ENCODE measurements at places on chromosomes 3 and 15.

DNA sequence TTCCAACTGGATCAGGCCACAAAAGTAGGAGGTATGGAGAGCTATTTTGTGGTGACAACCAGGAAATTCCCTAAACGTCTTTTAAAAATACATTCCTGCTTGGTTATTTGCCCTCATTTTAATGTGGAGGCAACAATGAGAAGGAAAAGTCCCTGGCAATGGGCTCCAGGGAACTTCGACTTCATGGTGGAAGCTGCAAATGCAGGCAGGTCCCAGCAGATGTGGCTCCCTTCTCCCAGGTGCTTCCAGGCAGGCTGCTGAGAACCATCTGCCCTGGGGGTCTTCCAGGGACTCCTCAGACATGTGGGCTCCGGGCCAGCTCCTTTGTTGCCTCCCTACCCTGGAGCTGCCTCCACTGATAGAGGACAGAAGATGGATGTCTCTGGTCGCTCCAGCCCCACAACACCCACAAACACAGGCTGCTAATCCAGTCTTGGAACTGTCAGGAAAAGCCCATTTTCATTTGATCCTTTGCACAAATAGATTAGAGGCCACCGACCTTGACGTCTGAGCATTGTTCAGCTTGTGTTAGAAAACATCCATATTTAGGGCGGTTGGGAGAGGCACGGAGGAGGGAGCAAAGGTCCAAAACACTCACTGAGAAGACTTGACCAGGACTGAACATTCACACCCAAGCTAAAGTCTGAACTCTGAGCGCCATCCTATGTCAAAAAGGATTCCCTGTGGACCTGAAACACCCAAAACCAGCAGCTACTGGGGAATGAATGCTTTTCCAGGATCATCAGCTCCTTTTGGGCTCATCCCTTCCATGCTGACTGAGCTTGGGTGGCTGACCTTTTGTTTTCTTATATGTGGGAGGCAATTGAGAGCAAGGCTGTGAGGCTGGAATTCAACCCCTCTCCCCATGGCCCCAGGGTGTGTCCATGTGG is 30.2 kb upstream of the SLCO2A1 start:
- H3K4me1 ChIP-seq: no peaks in the 10 kb centered on the region
- H3K4me3 ChIP-seq: no peak overlapping the region
- peaks cover 22% of the 10 kb centered on the region for H3K27me3 ChIP-seq
- H3K27ac ChIP-seq: no peak overlapping the region
- no peaks in the 10 kb centered on the region for H3K36me3 ChIP-seq
- DNase-seq: no peak

- H3K27me3 ChIP-seq: no peaks in the 10 kb centered on the region
- H3K4me3 ChIP-seq: no peak overlapping the region
- peak; percentile 46 for DNase-seq
These were observed 51.0 kb downstream of the ZDHHC19 start for GRCh38 chr3:196159952-196160804.

- H3K27ac ChIP-seq: no peak overlapping the region
- no peak overlapping the region for H3K4me3 ChIP-seq
- no peak for DNase-seq
- H3K4me1 ChIP-seq: no peaks in the 10 kb centered on the region
- H3K36me3 ChIP-seq: no peaks in the 10 kb centered on the region
These were observed 210.3 kb downstream of the RAP2B start for GRCh38 chr3:153372326-153372725.

DNA sequence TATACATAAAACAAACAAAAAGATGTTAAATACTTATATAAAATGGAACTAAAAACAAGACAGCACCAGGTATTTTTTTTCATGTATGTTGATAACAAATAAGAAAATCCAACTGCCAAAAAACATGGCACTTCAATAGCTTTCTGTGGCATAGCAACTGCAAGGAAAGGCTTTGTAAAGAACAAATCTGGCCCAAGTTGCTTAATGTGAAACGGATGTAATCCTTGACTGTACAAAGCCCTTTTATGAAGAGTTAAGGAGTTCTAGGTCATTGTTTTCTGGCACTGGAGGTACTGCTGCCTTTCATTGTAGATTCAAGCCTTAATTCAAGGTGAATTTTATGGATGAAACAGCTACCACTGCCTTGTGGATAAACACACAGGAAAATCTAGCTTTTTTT is 68.8 kb upstream of the SLC12A8 start:
- no peak overlapping the region for H3K4me3 ChIP-seq
- H3K27me3 ChIP-seq: no peaks in the 10 kb centered on the region
- no peaks in the 10 kb centered on the region for H3K4me1 ChIP-seq
- H3K36me3 ChIP-seq: peaks cover 26% of the 10 kb centered on the region
- peak; percentile 7 for DNase-seq

DNA sequence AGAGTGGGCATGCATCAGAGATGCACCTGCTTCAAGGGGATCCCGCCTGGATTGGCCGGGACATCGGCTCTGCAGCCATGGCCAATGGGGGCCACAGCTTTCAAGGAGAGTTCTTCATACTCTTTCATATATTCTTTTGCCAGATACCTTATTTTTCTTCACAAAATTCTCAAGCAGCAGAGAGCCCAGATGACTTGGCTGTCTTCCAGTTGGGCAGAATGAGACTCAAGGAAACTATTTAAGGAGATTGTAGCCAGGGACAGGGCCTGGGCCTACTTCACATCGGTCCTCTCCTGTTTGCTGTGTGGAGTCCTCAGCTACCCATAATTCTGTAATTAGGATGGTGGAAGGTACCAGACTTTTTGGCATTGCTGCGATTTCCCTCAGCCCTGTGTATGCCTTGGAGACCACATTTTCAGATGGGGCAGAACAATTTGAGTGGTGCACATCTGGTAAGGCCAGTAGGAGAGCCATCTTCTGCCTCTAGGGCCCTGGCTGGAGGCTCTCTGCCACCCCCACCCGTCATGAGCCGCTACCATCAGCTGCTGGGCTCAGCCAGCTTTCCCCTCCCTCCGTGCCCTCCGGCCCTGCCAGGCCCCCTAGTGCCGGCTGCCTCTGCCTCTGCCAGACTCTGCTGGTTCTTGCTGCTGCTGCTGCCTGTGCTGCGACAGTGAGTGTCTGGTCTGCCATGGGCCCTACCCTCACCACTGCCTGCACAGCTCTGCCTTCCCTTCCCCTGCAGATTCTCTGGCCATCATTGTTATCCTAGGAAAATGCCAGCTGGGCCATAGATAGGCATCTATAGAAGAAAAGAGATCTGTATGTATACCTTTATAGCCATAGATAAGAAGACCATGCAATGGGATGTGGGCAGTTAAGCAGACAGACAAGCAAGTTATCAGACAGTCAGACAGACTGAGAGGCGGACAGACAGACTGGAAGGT is 6.7 kb downstream of the PLIN1 start:
- H3K36me3 ChIP-seq: no peaks in the 10 kb centered on the region
- no peaks in the 10 kb centered on the region for H3K4me1 ChIP-seq
- H3K4me3 ChIP-seq: no peak overlapping the region
- no peak for DNase-seq
- H3K27me3 ChIP-seq: no peaks in the 10 kb centered on the region
- no peak overlapping the region for H3K27ac ChIP-seq

- no peaks in the 10 kb centered on the region for H3K4me1 ChIP-seq
- no peak overlapping the region for H3K27ac ChIP-seq
- H3K27me3 ChIP-seq: no peaks in the 10 kb centered on the region
- no peak for DNase-seq
- no peak overlapping the region for H3K4me3 ChIP-seq
These were observed 24.6 kb downstream of the PGBD4 start for GRCh38 chr15:34126522-34126921.

DNA sequence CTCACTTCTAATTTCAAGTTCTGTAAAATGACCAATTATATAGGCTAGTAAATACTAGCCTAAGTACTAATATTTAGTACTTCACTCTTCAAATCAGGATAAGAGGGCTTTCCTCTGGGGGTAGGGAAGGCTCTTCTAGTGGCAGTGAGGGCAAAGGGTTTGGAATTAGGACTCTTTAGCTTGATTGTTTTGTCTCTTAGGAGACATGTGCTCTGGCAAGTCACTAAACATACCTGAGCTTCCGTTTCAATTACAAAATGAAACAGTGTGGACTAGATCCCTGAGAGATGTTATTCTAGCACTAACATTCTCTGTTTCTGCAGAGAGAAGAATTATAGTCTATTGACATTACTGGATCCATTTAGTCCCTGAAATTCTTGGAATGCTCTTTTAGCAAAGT is 71.5 kb downstream of the PCOLCE2 start:
- no peak overlapping the region for H3K27ac ChIP-seq
- H3K4me3 ChIP-seq: no peak overlapping the region
- no peak for DNase-seq

DNA sequence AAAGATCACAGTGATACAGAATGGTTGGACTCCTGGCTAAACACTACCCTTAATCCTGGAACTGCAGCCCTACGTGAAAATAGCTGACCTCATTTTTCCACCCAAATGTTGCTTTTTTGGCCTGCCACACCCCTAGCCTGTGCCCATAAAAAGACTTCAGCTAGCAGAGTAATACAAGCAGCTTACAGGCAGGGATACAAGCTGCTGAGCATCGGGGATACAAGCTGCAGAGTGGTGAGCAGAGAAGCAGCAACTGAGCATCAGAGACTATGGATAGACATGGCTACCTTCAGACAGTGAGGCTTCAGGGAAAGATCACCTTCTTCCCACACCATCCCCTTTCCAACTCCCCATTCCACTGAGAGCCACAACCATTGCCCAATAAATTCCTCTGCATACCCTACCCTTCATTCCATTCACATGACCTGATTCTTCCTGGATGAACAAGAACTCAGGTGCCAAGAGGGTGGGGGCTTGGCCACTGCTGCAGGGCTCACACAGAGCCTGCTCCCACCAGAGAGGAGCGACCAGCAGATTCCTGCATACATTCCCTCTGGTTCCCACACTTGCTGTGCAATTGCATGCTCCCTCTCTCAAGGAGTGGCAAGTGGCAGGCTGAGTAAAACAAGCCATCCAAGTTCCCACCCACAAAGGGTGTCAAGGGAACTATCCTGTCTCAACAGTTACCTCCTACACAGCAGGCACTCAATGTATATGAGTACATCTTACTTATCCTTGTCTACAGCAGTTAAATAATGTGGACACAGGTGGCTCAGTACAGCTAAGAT is 217.5 kb downstream of the ALCAM start:
- H3K4me1 ChIP-seq: no peaks in the 10 kb centered on the region
- H3K4me3 ChIP-seq: no peak overlapping the region
- no peaks in the 10 kb centered on the region for H3K27me3 ChIP-seq

Measured in mesenchymal stem cell (in vitro differentiated cells and primary cell).